A549 treated with AZD2906 at 1 μM for 4 hours (cell line): ENCODE measurements at places on chromosomes 11 and 22. TPM values are rescaled to one million over a fixed set of nuclear protein-coding genes. Genes with fewer than 3 reads are reported as not detected.

SCN3B gene
- 0.08 to 0.17 TPM (median 0.11 TPM) in 5 replicates for total RNA-seq

LARGE1 gene
- 3.8 to 4.6 TPM (median 4.1 TPM) in 5 replicates for total RNA-seq

DRG1 gene
- total RNA-seq, result 51.3 to 88.7 TPM (median 56.1 TPM) in 5 replicates

KDM4E gene
- not detected in 5 replicates for total RNA-seq

MUC2 gene
- 0.04 to 0.24 TPM (median 0.12 TPM) in 5 replicates for total RNA-seq

OR4C3 gene
- total RNA-seq, result not detected in 5 replicates

SCN4B gene
- total RNA-seq, result 0.01 to 0.05 TPM (median 0.04 TPM) in 4 of 5 replicates, not detected in the other

MIAT gene
- total RNA-seq, result 0.14 to 0.30 TPM (median 0.23 TPM) in 5 replicates

OR51I1 gene
- not detected in 5 replicates for total RNA-seq

CRELD2 gene
- 21.8 to 33.6 TPM (median 29.0 TPM) in 5 replicates for total RNA-seq

MS4A12 gene
- not detected in 5 replicates for total RNA-seq

MFNG gene
- 0.70 to 1.7 TPM (median 1.4 TPM) in 5 replicates for total RNA-seq

SCYL1 gene
- total RNA-seq, result 47.8 to 62.4 TPM (median 58.2 TPM) in 5 replicates

PLET1 gene
- total RNA-seq, result not detected in 5 replicates

DNAJB13 gene
- 0.56 to 1.00 TPM (median 0.74 TPM) in 5 replicates for total RNA-seq

SAA4 gene
- not detected in 5 replicates for total RNA-seq

DERL3 gene
- total RNA-seq, result 0.42 to 0.74 TPM (median 0.59 TPM) in 5 replicates

TSSK2 gene
- not detected in 5 replicates for total RNA-seq
